AG04450 (cell line): ENCODE measurements at places on chromosomes 4 and X.

DNA sequence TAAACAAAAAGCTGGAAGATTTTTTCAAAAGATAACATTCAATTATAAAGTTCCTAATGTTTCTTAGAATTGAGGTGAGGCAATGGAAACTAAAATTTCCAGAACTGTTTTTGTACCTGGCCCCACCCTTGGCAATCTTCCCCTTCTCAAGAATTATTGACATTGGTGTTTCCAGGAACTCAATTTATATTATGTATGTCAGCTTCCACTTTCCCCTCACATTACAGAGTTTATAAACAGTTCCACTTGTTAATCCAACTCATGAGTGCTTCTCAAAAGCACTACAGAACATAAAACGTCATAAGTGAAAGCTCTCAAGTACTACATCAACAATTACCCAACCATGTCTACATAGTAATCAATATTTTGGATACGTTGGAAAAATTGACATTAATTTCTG is 107.4 kb downstream of the FAM13A start:
- no peak for DNase-seq

DNA sequence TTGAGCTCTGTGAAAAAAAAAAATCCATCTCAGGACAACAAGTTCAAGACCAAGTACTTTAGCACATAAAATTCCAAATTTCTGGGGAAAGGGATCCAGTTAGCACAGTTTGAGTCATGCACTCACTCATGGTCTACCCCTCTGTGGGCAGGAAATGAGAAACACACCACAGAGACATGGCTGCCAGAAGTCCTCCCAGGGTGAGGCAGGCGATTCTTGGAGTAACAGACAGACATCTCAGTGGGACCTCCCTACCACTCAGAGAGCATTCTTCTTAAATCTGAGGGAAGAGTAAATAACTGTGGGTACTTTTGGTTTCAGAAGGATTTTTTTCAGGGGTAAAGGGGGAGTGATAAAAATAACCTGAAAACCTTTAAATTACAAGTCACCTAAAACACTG is 14.1 kb downstream of the CXCL1 start:
- DNase-seq: no peak

- no peak for DNase-seq
Observed at GRCh38 chr4:101527188-101527587, 179.9 kb upstream of the PPP3CA start.

DNA sequence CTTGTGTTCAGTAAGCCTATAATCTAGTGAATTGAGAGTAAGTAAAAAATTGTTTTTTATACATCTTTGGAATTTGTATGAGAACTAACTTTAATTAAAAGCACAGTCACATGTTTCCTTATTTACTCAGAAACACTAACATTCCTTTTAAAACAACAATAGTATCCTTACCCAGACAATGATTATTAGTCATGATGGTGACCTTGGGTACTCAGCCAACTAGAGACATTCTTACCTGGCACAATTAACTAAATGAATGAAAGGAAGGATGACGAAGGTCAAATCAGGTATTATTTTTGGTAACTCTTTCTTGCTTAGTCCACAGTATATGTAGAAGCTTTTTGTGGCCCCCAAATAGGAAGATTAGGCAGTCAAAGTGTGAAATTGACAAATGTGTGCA is 901.0 kb downstream of the FAT4 start:
- DNase-seq: no peak

DNA sequence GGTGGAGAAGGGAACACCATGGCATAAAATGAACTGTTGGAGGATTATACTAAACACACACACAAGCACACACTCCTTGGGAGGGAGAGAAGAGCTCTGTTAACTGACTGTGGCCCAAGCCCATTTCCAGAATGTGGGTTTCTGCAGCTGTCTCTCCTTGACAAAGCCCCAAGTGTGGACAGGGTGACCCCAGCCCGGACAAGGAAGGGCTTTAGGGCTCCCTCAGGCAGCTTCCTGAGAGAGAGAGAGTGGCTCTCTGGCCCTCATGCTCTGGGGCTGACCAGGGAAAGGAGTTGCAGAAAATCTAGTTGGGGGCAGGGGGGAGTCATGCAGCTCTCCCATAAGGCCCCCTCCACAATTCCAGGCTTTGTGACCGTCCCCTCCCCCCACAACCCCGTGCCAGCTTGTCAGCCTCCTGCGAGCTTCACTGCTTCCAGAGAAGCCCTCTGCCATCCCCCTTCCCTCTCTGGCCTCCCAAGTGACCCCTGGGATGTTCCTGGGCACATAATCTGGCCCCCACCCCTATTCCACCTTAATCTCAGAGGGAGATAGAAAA is 590 bp downstream of the ARHGEF9 start:
- no peak for DNase-seq

DNA sequence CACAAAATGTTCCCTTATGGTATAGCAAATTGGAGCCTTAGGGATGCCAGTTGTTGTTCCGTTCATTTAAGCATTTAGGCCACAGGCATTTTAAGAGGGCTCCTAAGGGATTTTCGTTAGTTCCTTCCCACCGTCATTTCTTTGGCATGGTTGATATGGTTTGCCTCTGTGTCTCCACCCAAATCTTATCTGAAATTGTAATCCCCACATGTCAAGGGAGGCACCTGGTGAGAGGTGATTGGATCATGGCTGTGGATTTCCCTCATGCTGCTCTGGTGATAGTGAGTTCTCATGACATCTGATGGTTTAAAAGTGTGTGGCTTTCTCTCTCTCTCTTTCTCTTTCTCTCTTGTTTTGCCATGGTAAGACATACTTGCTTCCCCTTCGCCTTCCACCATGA is 104.1 kb downstream of the ASB9 start:
- DNase-seq: no peak

DNA sequence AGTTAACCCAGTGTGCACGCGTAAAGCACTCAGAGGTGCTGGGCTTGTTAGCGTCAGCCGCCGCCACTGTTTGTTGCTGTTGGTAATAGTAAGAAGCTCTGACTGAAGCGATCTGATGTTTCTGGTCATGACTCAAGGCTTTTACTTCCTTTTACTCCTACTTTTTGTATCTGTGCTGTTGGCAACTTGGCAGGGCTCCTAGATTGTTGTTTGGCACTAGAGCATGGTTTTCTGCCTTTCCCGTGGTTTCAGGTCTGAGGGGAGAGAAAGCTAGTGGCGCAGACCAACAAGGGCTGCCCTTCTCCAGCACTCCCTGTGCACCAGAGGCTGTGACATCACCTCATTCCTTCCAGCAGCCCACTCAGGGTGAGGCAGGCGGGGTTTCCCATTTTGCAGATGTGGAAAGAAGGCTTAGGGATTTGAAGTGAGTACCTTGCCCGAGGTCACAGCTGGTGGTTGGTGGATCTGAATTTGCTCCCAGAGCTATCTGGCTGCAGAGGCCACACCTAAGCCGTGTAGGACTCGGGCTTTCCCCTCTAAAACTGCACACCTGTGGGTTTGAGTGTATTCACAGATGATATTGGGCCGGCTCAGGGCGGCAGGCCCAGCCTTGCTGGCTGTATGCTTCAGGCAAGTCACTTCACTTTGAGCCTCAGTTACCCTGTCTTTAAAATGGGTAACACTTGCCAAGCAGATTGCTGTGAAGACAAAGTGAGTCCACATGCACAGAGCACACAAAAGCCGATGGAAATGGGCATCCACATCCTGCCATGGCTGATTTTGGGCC is 51.2 kb upstream of the TADA2B start:
- peak; percentile 78 for DNase-seq

- DNase-seq: no peak
Observed at GRCh38 chr4:54365691-54366090, 136.6 kb downstream of the PDGFRA start.

DNA sequence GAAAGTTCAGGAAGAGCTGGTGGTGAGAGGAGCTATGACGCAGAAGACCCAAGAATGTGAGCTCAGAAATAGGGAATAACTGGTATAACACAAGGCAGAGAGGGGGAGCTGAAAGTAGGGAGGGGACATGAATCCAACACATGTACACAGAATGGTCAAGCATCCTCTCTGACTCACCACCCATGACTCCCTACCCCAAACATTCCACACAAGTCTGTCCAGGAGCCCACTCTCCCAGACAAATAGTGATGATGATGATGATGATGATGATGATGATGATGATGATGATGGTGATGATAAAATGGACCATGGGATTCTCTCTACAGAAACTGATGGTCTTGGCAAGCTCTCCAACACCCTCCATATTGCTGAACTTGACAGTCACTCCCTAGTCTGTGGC is 46.4 kb downstream of the NAT8L start:
- DNase-seq: no peak

- no peak for DNase-seq
Observed at GRCh38 chrX:66632473-66632872, 6.4 kb downstream of the EDA2R start.

DNA sequence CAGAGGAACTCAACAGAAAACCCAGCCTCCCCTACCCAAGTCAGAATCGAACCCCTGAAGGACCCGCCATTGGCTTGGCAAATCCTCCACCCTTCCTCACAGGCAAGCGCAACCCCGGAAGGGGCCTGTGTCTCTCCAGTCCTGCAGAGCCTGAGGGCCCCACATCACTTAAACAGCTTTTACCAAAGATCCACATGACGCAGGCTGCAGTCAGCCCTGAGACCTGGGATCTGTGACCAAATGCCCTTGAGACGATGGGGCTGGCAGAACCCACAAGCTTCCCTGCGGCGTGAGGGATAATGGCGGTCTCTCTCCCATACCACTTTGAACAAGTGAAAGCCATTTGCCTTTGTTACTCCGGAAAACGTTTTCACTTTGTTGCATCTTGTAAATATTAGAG is 54.9 kb downstream of the ACOX3 start:
- no peak for DNase-seq

GRCh38 chr4:121677524-121677923 is 19.3 kb downstream of the ANXA5 start:
- no peak for DNase-seq

DNA sequence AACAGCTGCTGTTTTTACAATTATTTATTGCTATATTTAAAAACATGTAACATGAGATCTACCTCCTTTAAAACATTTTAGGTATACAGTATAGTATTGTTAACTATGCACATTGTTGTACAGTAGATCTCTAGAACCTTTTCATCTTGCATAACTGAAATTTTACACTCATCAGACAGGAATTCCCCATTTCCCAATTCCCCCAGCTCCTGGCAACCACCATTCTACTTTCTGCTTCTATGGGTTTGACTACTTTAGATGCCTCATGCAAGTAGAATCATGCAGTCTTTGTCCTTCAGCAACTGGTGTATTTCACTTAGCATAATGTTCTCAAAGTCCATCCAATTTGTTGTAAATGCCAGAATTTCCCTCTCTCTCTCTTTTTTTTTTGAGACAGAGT is 9.7 kb upstream of the LSM6 start:
- DNase-seq: peak; percentile 34

DNA sequence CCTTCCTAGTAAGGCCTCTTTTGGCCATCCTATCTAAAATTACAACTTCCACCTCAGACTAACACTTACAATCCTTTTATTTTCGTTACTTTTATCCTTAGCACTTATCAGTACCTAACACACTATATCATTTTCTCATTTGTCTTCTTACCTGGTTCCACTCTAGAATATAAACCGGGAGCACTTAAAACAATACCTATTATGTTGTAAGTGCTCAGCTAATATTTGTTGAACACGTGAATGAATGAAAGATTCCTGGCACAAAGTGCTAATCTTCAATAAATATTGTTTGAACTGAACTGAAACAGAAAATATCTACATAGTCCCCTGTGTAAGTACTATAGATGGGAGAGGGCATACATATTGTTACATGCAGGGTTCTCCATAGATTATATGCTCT is 14.4 kb downstream of the MGARP start:
- DNase-seq: no peak

DNA sequence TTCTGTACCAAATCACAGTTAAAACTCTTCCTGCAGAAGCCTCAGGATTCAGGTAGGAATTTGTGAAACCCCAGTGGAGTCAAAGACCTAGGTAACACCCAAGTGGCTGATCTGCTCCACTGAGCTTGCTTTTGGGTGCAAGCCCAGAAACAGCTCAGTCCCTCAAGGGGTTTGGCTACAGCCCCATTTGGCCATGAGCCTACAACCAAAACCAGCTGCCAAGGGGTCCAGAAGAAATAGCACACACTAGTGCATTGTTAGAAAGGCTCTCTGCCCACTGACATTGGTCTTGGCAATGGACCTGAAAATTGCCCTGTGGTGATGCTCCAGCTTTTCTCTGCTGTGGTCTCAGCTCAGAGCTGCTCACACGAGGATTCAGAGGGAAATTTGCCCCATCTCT is 577.4 kb upstream of the INTU start:
- peak; percentile 16 for DNase-seq

- no peak for DNase-seq
Observed at GRCh38 chrX:149129767-149130166, 375.3 kb downstream of the IDS start.

GRCh38 chrX:24229400-24229879 is 79.9 kb downstream of the ZFX start:
- no peak for DNase-seq

DNA sequence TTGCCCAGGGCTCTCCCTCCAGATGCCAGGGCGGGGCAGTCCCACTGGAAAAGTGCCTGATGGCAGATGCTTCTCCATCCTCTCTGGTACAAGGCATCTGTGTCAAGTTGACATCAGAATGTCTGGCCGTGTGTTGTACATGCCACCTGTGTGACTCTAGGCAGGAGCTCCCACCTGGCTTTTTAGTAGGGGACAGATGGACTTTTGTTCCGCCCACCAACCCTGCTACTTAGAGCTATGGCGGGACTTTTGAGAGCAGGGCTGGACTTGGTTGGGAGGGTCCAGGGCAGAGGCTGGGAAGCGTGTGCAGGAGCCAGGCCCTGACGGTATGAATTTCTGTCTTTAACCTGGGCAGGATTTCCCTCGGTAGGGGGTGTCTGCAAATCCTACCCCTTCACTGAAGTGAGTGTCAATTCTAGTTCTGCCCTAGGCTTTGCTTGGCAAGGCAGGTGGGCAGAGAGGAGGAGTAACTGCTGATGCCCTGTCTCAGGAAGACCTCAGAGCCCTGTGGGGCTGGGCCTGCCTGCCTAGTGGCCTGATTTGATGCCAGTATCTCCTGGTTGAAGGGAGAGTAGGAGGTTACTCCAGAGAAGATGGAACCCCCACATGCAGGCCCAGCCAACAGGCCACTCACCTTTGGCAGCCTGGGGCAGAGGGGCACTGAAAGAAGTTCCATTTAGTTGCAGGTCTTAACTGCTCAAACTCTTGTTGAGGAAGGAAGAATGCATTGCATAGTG is 99.1 kb downstream of the PJA1 start:
- no peak for DNase-seq

DNA sequence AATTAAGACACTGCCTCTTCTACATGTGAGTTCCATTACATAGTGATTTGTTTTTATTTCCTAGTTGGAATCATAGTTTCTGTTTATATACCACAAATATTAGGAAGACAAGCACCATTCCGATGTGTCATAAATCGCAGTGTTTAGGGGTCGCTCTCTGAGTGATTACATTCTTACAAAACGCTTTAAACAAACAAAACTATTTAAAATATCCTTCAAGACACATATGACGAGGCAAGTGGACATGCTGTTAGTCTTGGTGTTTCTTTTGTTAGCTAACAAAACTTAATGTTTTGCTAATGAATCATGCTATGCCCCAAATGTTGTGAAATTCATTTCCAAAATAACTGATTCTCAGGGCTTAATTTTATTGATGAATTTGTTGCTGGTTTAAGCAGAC is 1219.3 kb upstream of the PRKX start:
- DNase-seq: no peak

GRCh38 chr4:38785901-38786402 is 3.2 kb upstream of the TLR10 start:
- no peak for DNase-seq

- peak; percentile 64 for DNase-seq
Observed at GRCh38 chrX:100995469-100995868, 26.0 kb downstream of the ARL13A start.

- DNase-seq: no peak
Observed at GRCh38 chr4:166838975-166839614, 395.2 kb downstream of the SPOCK3 start.

- DNase-seq: no peak
Observed at GRCh38 chrX:11059933-11060332, 51.2 kb upstream of the HCCS start.
